ENCODE measurements at places on chromosomes 7 and 10. TPM values are rescaled to one million over a fixed set of nuclear protein-coding genes. Genes with fewer than 3 reads are reported as not detected.

The NEUROG3 gene
- not detected for total RNA-seq

DNA sequence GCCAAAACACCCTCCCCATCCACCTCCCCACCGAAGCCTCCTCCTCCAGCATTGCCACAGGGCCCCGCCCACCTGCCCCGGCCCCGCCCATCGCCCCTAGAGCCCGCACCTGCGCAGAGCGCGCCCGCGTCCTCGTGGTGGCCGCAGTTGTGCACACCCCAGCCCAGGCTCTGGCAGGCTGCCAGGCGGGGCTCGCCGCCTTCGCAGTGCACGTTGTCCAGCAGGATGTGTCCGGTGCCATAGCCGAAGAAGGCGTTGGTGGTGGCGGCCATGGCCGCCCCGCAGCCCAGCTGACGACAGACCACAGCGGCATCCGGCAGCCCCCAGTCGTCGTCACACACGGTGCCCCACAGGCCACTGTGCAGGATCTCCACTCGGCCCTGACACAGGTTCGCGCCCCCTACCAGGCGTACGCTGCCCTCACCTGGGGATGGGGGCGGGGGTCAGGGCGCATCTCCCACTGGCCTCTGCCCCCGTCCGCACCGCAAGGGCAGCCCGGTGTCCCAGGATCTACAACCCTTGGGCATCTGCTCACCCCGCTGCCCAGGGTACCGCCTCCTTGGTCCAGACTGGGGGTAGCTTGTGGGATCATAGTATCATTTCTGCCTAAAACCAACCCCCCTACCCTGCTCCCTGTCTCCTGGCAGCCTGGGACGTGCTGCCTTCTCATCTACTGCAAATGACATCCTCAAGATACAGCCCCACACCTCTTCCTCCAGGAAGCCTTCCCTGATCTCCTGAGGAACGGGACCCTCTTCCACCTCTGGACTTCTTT, 11.9 kb downstream of the SSC4D start:
- DNase-seq, result no peak

DNA sequence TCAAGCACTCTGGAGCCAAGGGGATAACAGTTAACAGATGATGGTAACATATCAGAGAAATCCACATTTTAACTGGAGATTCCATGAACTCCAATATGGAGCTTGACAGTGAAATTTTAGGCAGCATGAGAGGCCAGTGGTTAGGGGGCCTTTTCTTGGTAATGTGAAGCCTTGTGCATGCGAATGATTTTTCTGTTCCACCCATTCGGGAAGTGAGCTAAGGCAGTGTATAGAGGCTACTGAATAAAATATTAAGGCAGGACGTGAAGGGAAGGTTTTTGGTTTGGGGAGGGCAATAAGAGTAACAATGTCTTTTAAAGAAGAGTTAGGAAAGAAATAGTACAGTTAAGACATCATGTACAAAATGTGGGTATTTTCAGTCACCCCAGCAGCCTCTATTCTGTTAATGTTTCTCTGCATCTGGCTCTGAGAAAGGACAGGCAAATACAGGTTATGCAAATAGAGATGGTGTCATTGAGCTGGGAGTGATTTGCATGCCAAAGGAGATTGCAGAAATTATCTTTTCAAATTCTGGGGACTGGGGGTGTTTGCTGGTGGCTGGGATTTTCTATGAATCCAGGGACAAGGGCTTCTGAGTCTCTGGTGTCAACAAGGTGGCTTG, 6.8 kb upstream of the TAS2R60 start:
- DNase-seq, result no peak

- no peak for DNase-seq
These were observed 26.7 kb downstream of the CCSER2 start for GRCh38 chr10:84355106-84355505.
